ENCODE measurements at places on chromosomes 7 and 10.

GRCh38 chr10:2575460-2575859 lies 491.9 kb upstream of the PFKP start:
- no peak for DNase-seq

DNA sequence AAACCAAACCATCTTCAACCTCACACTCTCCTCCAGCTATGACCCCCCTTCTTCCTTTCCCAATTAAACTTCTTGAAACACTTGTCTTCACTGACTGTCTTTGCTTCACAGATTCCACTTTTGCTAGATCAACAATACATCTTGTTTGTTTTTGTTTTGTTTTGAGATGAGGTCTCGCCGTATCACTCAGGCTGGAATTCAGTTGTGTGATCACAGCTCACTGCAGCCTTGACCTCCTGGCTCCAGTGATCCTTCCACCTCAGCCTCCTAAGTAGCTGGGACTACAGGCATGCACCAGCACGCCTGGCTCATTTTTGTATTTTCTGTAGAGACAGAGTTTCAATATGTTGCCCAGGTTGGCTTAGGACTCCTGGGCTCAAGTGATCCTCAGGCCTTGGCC lies 59.7 kb downstream of the HIP1 start:
- no peak for DNase-seq

- DNase-seq: peak; percentile 57
Measured at GRCh38 chr7:122013065-122013464, 131.0 kb downstream of the AASS start.

- no peak for DNase-seq
Measured at GRCh38 chr7:19707240-19707639, 1.6 kb downstream of the POLR1F start.

DNA sequence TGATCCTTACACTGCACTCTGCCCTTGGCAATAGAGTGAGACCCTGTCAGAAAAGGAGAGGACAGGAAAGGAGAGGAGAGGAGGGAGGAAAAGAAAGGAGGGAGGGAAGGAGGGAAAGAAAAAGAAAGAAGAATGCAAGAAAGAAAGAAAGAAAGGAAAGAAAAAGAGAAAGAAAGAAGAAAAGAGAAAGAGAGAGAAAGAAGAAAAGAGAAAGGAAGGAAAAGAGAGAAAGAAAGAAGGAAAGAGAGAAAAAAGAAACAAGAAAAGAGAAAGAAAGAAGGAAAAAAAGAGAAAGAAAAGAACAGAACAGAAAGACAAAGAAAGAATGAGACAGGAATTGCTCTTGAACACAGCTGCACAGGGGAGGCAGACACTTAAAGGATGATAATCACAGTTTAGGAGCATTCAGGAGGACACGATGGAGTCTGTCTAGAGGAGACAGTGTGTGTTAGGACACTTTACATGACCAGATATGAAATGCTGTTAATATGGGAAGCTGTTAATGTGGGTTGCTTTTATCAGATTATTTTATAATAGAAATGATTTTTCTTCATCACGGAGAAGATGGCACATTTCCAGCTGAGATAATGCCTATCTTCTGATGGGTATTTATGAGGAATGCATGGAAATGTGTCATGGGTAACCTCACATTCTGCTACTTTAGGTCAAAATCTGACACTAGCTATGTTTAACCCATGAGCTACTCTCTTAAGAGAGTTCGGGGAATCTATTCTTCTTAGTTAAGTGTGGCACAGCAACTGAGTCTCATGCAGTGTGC lies 160.5 kb downstream of the BAMBI start:
- DNase-seq: no peak

GRCh38 chr10:29412485-29412884 lies 123.6 kb downstream of the LYZL1 start:
- peak; percentile 32 for DNase-seq

GRCh38 chr10:99598781-99599509 lies 21.3 kb downstream of the SLC25A28 start:
- no peak for DNase-seq

- DNase-seq: peak; percentile 3
Measured at GRCh38 chr7:8433477-8434289, at the start of gene NXPH1. NXPH1 (plus strand) TSS chr7:8433609.

DNA sequence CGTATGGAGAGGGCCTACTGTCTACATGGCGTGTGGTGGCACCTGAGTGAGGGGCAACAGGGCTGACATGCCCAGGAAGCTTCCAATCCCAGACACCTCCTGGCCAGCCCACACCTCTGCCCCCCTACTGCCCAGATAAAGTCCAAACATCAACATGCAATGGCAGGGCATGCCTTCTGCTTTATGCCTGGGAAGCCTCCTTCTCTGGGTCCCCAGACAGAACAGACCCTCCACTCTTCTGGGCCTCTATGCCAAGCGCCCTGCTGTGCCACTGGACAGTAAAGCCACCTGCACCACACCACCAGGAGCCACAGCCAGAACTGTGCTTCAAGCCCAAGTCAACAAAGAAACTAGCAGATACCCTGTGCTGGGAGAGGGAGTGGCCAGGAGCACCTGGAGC lies 12.5 kb downstream of the TMEM72 start:
- DNase-seq: no peak

DNA sequence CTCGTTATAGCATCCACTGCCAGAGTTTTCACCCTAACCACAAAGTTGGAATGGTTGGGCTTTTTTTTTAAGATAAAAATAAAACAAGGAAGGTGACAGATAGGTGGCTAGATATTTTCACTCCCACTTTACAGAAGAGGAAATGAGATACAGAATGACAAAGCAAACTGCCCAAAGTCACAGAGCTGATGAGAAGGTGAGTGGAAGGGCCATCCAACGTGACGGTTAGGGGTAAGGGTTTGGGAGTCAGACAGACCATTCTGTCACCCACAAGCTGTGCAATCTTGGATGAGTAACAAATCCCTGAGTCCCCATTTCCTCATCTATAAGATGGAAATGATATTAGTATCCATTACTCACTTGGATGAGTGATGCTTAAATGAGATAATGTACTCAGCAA lies 106.9 kb upstream of the PDLIM1 start:
- no peak for DNase-seq

DNA sequence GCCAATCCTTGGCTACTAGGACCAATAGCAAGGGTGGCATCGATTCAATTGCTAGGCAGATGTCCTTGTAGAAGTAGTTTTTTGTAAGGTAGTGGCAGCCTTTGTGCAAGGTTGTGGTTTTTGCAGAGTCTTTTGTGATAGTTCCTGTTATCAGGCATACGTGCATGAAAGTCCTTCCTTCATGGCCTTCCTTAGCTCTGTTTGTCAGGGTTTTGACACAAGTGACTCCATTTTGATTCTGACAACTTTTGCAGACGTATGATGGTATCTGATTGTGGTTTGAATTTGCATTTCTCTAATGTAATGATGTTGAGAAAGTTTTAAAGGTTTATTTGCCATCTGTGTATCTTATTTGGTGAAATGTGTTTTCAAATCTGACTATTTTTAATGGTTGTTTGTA lies 71.8 kb upstream of the SYPL1 start:
- DNase-seq: no peak

GRCh38 chr10:121536310-121536913 lies 61.8 kb downstream of the FGFR2 start:
- DNase-seq: no peak

- DNase-seq: no peak
Measured at GRCh38 chr10:71964098-71964742, at the start of gene CHST3. CHST3 (plus strand) TSS chr10:71964395; CDS start chr10:72005843, 41,448 bp downstream.

DNA sequence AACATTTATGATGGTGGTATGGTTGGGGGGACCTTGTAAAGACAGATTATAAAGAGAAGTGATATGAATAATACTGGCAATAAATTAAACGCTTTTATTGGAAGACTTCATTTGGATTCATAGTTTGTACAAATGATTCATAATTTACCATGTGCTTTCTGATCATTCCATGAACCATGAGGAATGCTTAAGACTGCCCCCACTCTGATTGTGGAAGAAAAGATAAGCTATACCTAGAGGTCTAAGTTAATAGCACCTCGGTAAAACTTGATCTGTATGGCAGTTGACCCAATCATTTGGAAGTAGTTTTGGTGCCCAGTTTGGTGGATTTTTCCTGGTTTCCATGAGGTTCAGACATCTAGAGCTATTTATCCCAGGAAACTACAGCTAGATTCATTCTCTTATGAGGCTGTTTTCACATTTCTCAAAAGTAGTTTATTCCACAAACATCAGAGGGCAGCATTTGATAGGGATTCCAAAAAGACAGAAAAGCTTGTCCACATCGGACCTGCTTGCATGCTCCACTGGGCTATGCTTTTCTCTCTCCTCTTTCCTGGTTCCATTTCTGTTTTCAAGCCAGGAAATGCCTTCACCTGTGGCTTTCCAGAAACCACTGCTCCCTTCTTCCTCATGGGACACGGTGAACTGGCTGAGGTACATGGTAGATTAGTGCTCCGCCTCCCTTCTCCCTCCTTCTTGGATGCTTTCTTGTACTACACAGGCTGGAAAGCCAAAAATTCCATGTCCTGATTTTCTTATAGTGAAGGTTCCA lies 29.2 kb downstream of the TFAM start:
- no peak for DNase-seq

GRCh38 chr10:115653473-115653872 lies 560.3 kb downstream of the ATRNL1 start:
- no peak for DNase-seq

- DNase-seq: no peak
Measured at GRCh38 chr10:131076356-131076755, 235.2 kb downstream of the TCERG1L start.

DNA sequence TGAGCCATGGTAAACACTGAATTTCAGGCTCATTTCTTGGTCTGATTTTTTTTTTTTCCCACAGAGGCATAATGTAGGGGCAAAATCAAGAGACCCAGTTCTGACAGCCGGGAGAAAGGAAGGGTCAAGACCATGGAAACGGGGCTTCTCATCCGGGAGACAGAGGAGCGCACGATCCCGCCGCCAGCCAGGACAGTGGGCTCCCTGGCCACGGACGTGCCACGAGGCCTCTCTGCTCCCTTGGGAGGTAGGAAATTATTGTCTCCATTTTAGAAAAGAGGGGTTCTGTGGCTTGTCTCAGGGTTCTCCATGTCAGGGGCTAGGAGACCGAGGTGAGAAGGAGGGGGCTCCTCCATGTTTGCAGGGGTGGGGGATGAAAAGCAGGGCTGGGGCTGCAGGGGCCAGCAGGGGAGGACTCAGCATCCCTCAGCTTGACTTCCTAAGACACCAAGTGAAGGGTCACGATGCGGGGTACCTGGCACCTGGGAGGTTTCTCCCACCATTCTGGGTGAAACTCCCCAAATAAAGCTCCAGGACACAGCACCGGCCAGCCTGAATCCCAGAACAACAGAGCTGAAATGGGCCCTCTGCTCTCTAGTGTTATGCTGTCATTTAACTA lies 37.6 kb downstream of the PPIF start:
- no peak for DNase-seq

- no peak for DNase-seq
Measured at GRCh38 chr10:104348601-104349000, 5.0 kb upstream of the CFAP58 start.

DNA sequence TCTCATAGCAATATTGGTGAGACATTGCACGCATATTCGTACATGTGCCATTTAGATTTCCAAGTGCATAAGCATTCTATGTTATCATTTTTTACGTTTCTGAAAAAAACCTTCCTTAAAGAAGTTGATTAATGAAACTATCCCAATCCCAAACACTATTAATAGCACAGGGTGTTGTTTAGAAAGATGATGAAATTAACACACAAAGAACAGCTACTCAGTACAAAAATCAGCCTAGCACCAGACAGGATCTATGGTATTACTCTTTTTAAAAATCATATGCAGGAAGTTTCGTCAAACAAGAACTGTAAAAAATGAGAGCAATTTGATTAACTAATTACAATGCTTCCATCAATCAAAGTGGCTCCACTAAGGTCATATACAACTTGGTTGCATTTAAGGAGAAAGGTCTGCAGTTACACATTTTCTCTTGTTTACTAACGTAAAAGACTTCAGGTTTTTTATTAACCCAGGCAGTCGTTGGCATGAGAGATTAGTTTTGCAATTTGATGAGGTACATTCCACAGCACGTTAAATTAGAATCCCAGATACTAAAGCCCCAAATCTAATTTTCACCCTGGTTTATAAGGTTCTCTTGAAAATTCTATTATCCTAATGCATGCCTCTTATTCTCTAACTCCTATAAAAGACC lies 38.1 kb downstream of the SLC35B4 start:
- no peak for DNase-seq

DNA sequence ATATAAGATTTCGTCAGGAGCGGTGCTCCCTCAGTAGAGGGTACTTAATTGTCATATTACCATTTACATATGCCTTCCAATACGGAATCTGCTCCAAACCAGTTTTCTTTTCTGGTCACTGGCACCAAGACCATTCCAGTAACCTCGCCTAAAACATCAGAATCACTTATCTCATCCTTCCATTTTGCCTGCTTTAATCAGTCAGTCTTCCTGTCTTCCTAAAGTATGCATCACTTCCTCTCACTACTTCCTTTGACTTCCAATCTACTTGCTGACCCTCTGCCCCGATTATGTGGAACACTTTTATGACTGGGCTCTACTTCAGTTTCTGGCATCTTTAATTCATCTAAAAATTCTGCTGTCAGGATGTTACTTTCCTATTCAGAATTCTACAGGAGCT lies 33.5 kb downstream of the CUL2 start:
- no peak for DNase-seq
